Dorsolateral prefrontal cortex (tissue), 122 donors: ENCODE measurements at places on chromosomes 6 and 20.

DNA sequence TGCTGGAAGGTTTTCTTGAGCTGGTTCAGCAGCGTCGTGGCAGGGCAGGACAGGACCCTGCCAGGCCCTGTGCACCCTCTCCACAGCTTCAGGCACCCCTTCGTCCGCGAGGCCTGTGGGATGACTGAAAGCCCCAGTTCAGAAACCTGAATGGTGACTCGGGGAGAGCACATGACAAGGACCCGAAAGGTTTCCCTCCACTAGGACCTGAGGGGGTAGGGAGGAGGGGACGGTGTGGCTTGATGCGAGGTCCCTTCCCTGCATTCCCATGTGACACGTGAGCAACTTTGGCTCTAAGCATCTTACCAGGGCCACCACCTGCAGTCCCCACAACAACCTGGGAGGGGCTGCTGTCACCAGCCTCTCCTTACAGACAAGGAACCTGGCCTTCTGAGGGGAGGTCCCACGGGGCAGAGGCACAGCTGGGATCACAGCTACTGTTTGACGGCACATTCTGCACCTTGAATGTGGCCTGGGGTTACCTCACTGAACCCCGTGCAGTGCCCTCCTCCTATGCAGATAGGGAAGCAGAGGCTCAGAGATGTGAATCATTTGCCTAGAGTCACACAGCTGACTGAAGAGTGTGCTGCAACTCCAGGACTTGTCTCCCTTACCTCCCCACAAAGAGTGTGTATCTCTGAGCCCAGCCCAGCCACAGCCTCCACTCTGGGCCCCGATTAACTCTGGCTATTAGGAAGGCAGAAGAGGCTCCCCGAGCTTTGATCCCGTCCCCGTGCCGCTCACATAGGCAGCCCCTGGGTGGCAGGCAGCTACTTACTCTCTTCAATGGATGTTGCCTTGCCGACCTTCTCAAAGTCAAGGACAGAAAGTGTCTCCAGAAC is 84.6 kb downstream of the PTPN1 start:
- DNase-seq, result no peak

DNA sequence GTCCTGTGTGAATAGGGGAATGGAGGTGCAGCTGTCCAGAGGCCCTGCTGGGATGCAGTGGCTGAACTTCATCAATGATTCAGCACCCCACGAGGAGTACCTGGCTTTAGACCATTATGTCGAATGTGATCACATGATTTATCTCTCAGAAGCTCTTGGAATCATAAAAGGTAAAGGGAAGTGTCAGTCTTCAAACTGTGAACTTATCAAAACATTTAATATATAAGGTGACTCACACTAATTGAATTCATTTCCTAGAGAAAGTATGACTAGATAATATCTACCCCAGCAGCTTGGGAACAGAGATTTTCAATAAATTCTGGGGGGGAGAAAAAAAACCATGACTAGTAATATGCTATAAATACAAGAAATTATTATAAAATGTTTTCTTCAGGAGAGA is 29.5 kb downstream of the ALDH8A1 start:
- DNase-seq, result no peak

DNA sequence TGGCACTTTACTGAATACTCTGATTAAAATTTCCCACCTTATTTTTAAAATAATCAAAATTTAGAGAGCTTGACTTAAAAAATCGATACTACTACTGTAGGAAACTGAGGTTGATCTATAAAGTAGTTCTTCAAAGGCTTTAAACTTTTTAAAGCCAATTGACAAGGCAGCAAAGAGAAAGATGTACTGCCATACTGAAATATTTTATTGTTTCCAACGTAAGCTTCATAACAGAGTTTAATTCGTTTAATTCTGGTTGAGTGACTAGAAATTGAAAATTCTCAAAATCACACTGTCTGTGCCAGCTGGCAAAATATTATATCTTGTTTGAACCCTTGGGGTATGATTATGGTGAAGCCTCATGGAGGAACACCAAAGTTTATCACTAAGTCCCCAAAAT is 207.6 kb downstream of the UNC5CL start:
- DNase-seq, result no peak

- DNase-seq, result no peak
These were observed 77.1 kb downstream of the TULP4 start for GRCh38 chr6:158389193-158389919.

DNA sequence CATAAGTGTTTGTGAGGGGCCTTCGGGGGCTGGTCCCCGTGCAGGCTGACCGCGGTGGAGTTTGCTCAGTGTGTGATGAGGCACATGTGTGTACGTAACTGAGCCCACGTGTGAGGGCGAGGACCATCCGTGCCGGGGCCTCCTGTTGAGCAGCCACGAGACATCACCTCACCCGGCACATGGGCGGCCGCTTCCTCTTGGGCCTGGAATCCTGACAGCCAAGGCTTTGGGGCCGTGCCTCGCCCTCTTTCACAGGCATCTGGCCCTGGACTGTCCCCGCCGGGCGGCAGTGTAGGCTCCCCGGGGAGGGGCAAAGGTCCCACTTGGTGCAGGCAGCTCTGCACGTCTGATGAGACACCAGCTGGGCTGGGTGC is 202.3 kb downstream of the DLL1 start:
- no peak for DNase-seq

- no peak for DNase-seq
These were observed 1.5 kb downstream of the MAP7 start for GRCh38 chr6:136548582-136549299.

GRCh38 chr20:43446361-43446879 is 11.3 kb upstream of the SRSF6 start:
- DNase-seq, result no peak

DNA sequence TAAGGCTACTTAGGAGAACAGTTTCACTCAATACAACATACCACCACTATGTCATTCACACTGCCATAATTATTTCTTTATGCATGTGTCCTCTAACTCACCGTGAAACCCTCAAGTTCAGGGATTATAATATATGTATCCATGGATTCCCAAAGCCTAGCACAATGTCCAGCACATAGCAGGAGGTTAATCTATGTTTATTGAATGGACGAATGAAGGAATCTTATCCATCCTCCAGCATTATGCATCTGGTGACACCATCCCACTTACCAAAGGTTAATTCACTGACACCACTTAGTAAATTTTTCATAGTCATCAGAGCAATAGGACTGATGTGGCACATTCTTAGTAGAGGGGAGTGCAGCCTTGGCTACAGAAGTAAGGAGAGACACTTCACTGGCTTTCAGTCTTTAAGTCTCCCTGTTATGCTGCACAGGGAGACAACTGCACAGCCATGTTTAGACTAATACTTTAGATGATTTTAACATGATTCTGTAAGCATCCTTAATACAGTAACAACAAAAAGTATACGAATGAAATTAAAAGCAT is 49.7 kb downstream of the EPHA7 start:
- DNase-seq, result no peak

- no peak for DNase-seq
These were observed 12.4 kb downstream of the LY86 start for GRCh38 chr6:6600875-6601274.

DNA sequence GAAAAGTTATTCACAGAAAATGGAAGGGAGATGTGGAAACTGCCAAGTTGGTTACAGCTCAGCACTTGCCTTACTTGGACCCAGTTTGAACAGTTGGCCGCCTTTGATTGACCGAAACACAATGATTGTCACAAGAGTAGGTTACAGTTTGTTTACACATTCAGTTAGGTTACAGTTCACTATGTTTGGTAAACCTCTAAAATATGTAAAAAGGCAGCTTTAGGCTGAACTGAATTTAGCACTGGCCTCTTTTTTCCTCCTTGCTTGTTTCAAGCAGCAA is 116.2 kb downstream of the OLIG3 start:
- no peak for DNase-seq

- DNase-seq, result no peak
These were observed 22.4 kb upstream of the IFNGR1 start for GRCh38 chr6:137241481-137242038.

DNA sequence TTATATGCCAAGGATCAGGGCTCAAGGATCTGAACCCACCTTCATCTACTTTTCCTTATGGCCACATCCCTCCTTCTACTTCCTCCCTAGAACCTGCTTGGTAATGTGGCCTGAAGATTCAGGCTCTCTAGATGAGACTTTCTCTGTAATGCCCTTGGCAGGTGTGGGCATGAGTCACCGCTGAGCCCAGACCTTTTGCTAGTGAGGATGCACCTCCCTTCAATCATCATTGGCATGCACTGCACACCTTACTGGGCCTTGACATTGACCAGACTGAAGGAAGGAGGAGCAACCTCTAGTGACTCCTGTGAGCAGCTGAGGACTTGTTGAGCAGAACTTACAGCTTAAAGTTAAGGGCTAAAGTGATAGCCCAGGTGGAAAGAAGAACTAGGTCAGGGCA is 405.3 kb downstream of the MAFB start:
- no peak for DNase-seq

DNA sequence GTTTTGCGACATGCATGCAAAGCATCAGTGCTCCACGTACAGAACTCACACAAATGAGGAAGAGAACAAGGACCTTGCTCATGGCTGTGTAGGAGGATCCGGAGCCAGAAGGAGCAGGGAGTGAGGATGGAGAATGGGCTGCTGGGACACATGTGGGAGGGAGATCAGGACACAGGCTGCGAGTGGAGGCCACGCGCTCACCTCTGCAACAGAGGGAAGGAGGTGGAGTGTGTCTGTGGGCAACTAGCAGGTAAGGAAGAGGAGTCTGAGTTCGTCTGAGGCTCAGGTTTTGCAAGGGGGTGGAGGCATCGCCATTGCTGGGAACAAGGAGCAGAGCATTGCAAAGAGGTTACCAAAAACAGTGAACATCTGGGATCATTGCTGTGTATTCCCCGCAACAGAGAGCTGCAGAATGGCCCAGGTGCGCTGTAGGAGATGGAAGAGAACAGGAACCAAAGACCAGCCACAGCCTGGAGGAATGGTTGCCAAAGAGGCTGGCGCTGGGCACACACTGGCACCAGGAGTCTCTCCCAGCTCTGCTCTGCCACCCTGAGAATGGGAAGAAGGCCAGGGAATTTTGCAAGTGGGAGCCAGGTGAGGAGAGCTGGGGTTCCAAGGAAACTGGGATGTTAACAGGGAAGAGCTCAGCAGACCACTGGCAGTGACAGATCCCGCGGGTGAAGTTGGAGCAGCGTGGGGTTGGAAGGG is 90.0 kb upstream of the RPS6KA2 start:
- no peak for DNase-seq

DNA sequence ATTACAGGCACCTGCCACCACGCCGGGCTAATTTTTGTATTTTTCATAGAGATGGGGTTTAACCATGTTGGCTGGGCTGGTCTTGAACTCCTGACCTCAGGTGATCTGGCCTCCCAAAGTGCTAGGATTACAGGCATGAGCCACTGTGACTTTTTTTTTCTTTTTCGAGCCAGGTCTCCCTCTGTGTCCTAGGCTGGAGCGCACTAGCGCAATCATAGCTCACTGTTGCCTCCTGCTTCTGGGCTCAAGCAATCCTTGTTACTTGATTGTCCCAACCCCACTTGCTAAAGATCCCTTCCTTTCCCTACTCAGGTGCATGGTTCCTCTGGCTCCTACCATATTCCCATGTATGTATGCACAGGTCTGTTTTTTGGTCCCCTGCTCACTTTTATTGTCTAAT is 27.4 kb upstream of the SMIM29 start:
- DNase-seq, result no peak

DNA sequence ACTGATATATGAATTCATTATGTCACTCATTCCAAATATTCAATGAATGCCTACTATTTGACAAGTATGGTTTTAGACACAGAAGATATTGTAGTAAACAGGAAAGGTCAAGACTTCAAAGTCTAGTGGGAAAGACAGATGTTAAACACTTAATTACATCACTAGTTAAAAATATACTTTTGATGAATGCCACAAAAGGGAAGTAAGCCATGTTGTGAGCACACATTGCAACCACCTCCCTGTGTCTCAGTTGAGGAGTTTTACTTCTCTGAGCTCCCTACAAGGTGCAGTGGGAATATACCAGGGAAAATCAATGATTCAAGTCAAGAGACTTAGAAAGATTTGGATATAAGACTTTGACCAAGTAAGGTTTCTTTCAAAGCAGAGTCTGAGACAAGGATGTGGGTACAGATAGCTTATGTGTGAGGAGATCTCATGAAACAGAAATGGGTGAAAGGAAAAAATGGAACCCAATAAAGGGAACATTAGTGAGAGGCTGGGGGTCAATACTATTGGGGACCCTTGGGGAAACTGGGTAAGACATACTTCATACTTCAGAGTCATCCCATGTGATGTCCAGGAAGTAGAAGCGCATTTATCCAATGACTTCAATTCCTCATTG is 503.7 kb downstream of the KIF16B start:
- DNase-seq, result no peak

DNA sequence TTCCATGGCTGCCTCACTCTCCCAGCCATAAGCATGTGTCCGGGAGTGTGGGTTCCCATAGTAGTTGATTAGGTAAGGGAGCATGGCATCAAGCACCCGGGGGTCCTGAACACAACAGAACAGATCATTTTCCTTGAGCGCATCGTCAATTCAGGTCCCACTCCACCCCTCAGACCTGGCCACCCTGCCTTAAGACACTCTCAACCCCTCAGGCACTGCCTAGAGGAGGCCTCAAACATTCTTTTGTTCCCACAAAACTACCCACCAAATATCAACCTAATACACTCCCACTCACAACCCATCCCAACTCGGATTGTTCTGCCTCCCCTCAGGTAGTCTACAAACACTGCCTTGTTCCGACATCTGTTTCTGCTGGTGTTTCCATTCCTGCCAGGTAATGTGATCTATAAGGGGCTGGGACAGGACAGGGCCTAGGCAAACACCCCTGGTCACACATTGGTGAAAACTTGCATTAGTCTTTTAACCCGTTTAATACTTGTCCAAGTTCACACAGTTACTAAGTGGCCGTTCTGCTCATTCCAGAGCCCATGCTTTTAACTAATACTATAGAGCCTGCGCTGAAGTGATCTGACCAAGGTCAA is 1.4 kb downstream of the NFS1 start:
- no peak for DNase-seq

DNA sequence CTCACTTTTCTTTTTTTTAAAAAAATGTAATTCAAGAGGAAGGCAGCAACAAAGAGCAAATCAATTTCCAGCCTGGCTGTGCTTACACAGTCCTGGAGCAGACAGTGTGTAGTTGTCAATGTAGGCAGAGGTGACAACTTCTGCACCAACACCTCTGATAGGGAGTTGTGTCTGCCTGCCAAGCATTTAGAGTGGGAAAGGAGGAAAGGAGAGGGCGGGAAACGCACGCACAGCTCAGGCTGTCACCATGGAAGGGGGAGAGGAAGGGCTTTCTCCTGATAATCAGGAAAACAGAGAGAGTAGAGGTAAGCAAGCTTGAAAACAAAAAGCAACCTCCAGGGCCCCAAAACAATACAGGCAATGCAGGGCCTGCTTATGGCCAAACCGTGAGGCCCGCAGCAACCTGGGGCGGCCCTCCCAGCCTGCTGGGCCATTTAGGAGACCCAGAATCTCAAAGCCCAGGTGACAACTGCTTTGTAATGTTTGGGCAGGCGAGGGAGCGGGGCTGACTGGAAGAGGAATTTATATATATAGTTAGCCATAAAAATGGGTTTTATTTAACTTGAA is 41.5 kb upstream of the GFOD1 start:
- DNase-seq, result peak; percentile 26

DNA sequence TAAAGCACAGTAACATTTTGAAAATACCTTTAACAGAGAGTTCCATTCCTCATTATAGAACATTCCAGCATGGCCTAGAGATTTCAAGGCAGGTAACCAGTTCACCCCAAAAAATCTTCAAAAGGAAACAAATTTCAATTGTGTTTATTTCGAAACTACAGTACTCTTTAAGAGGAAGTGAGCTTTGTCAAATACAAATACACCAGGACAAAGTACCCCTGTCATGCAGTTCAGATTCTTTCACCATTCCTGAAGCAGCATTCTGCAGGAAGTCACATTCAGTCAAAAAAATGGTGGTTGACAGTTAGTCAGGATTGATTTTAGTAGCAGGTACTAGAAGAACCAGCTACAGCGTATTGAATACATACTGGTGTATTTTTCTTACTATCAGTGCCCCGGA is 89.6 kb upstream of the RIN2 start:
- DNase-seq, result no peak
